ENCODE measurements at places on chromosomes 3 and 15.

GRCh38 chr3:73448761-73449301 is 175.9 kb downstream of the PDZRN3 start:
- DNase-seq: no peak

GRCh38 chr3:194274424-194275085 is 76.6 kb downstream of the CPN2 start:
- no peak for DNase-seq

DNA sequence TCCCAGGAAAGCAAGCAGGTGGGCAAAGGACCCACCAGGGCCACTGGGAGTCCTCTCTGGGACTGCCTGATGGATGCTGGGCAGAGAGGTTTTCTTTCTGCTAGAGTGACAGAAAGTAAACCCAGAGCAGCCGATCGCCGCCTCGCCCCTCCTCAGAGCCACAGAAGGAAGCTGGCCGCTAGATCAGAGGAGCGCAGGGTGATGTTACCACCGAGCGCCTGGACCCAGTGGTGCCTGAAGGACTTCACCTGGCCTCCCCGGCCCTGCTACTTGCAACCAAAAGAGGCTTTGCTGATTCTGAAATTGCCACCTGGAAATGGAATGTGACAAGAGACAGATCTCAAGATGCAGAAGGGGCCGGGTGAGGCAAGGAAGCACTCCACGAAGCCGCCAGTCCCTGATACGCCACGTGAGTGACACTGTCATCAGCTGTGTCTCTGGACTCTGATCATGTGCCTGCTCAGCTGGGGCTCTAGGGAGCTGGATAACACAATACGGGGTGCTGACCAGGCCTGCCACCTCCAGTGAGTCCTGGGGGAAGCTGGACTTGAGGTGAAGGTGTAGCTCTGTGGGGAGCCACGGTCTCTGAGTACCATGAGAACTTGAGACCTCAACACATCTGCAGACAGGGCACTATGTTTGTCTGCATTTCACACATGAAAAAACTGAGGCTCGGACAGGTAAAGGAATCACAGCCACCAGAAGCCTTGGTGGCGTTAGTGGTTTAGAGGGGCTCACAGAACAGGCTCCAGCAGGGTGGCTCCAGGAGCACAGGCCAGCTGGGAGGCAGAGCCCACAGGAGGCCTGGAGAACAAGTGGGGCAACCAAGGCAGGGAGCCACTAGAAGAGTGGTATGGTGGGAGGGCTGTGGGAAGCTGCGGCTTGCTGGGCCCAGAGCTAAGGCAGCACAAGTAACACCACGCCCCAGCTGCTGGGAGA is 137.9 kb upstream of the PRR20G start:
- DNase-seq: no peak

DNA sequence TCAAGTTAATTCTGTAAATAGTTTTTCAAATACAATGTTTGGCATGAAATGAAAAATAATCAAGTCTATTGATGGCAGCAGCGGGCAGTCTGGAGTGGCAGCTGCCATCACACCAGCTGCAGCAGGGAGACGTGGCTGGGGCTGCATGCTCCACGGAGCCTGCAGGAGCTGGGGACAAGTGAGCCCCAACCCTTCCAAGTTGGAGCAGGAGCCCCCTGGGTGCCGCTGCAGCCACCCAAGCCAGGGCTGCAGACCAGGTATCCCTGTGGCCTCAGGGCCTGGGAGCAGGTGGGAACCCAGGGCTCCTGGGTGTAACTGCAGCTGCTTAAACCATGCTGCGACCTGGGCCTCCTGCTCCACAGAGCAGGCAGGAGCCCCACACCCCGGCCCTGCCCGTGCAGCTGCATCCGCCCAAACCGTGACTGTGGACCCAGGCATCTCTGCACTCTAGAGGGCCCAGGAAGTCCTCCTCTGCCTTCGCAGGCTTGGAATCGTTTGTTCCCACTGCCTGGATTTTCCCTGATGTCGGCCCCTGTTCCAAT is 257.4 kb downstream of the PLOD2 start:
- no peak for DNase-seq

DNA sequence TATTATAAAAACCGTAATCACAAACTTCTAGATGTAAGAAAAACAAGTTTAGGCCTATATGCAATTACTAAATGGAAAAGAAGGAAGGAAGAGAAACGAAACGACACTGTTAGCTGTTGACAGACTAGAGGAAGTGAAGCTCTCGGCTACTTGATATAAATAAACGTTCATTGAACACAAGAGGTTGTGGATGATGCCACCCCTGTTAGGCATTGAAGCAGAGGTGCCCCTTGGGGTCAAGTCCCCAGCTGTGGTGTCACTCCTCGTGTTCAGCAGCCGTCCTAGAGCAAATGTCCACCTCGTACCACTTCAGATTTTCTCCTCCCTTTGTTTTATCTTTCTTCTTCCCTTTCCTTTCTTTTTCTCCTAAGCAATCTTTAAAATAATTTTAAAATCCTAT is 146.5 kb upstream of the UBE2E1 start:
- no peak for DNase-seq

DNA sequence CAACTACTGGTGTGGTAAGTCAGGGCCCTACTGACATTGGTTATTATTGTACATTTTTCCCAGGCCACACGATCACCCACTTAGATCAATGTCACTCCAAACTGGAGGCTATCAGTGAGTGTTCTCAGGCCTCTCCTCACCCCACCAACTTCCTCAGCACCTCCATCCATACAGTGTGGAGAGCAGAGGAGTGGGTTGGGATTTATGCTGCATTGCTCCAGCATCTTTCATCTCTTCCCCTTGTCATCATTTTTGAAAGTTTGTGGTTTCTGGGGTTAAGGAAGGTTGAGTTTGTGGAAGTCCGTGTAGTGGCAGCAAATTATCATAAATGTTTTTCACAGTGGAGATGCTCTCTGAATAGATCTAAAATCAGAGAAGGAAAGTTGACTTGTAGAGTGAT is 60.2 kb downstream of the TLNRD1 start:
- DNase-seq: no peak

DNA sequence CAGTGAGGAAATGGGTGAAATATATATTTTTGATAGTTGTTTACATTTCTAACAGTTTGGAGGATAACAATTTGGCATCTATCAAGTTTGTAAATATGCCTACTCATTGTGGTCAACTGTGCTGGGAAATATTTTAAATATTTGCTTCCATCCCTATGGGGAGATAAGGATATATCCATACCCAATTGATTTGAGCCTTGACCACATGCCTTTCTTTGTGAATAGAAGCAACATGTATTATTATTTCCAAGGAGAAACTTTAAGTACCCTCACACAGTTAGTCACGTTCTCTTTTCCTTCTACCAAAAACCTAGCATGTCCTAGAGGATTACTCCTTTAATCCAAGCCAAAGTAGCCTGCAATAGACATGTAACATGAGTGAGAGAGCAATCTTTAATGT is 245.4 kb upstream of the CBLB start:
- DNase-seq: no peak

- no peak for DNase-seq
Measured at GRCh38 chr3:10779293-10779805, 36.7 kb upstream of the SLC6A11 start.

DNA sequence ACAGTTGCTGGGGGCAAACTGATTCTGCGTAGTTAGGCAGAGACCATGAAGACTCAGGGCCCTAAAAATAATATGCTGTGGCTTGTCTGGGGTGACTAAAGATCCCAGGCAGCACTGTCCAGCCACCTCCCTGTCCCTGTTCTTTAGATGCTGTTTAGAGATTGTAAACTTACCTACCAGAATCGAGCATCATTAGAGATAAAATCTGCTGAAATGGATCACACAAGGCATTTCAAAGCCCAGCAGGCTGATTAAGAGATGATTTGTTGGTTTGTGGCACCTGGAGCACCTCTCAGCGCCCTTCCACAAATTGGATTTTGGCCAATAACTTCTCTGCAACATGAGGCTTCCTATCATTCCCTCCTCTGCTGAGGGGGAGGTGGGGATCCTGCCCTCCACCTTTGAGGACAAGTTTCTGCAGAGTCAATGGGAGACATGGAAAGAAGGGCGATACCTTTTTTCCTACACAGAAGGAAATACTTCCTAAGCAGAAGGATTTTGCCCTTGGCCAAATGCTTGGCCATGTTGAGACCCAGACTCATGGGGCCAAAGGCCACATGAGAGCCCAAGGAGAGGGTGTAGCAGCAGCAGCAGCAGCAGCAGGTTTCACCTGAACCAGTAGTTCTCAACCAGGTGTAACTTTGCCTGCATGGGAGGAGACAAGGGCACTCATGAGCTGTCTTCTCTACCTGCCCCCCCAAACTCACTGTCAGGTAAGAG is 37.5 kb downstream of the SEMA5B start:
- DNase-seq: no peak

- DNase-seq: no peak
Measured at GRCh38 chr3:5798809-5799208, 611.3 kb downstream of the EDEM1 start.

DNA sequence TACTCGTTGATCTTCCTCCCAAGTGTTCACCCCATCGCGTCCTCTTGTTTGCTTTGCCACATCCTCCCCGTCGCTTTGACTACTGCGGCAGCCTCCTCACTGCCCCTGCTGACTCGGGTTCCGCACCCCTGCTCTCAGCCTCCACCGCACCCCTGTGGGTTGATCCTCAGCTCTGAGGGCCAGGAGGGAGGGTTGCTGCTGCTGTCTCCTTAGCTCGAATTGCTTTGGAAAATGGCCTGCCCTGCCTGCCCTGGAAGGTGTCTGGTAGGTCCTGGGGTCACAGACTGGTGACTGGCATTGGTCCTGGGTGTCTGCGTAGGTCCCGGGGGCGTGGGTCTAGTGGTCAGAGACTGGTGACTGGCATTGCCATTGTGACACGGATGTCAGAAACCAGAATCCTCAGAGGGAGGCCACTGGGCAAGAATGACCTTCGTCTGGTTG is 9.4 kb downstream of the MUC4 start:
- no peak for DNase-seq

GRCh38 chr15:39478996-39479395 is 101.9 kb upstream of the THBS1 start:
- DNase-seq: no peak

GRCh38 chr3:143421556-143421955 is 302.0 kb downstream of the CHST2 start:
- no peak for DNase-seq

DNA sequence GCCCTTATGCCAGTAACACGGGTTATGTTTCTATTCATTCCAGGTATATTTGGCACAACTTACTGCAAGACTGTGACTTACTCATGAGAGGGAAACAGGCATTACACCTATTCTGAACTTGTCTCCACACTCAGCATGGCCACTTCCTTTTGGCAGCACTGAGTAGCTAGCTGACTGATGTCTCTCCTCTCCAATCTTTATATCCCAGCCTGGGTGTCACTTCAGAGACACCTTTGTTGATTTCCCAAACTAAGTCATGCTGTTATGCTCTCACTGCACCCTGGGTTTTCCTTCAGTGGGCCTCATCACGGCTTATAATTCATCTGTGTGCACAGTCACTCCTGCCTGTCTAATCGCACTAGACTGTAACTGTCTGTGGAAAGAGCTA is 114.8 kb downstream of the MYLK start:
- DNase-seq: no peak

GRCh38 chr3:64992530-64993285 is 304.9 kb upstream of the ADAMTS9 start:
- no peak for DNase-seq

DNA sequence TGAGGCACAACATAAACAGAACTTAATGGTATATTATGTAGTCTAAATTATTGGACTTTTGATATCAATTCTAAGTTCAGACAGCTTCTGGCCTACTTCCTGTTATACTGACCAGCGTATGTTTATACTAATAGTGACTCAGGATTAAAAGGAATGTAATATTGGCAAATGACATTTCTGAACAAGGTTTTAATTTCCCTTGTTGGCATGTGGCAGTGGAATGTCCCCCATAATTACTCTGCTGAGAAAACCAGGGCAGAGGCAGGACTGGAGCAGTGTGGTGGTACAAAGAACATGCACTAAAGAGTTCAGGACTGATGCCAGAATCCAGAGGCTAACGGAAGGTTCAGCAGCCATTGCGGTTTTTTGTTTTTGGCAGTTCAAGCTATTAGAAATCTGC is 184.0 kb downstream of the KCNAB1 start:
- DNase-seq: no peak

DNA sequence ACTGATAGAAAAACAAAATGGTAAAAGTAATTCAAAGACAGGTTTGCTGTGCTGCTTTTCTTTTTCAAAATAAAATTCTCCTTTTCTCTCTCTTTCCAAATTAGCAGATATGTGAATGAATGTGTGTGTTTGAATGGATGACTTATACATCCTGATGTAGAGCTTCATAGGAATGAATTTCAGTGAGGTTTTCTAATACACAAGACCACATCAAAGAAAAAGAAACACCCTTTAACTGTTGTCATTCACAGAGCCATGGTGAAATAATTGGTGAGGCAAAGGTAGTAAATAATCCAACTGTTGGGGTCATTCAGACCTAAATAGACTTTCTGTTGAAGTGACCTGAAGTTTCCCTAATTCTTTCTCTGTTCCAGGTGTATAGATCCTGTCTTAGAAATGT is 139.1 kb upstream of the ZPLD1 start:
- no peak for DNase-seq

- DNase-seq: no peak
Measured at GRCh38 chr15:77513226-77513625, 92.5 kb downstream of the HMG20A start.

DNA sequence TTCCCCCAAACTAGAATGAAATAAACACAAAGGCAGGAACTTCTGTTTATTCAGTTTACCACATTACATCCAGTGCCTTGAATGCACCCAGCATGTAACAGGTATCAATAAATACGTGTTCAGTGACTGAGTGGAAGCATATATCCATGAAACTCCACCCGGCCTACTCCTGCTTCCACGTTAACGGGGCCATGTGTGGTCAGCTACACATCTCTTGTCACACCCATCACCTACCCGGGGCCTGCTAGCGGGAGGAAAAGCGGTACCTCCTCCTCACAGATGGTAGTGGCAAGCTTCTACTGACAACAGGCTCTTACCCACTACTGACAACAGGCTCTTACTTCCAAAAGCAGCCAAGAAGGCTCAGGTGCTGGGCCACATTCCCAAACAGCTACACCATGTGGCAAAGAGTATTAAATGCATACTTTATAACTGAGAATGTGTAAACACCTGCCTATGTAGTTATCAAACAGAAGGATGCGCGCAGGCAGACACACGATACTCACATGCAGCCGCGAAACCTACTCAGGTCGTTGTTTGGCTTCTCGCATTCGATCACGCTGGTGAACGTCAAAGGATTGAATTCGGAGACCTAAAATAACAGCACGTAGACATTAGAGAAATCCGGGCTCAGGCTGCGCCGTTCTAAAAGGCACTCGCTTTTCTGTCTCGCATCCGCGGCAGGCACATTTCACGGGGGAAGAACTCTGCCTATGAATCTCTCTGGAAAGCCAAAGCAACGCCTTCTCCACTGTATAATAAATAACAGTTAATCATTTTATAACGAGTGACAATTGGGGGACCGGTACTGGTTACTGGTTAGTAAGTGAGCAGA is 127.4 kb downstream of the ATP10A start:
- DNase-seq: no peak

- no peak for DNase-seq
Measured at GRCh38 chr3:45506084-45506483, 88.5 kb upstream of the LIMD1 start.

GRCh38 chr3:4548780-4549179 is 55.6 kb downstream of the ITPR1 start:
- DNase-seq: no peak

GRCh38 chr3:28645149-28645548 is 296.5 kb upstream of the AZI2 start:
- DNase-seq: no peak

- DNase-seq: no peak
Measured at GRCh38 chr3:147407114-147407497, 763 bp upstream of the ZIC4 start.
